ENCODE measurements at places on chromosomes 11 and 22.

DNA sequence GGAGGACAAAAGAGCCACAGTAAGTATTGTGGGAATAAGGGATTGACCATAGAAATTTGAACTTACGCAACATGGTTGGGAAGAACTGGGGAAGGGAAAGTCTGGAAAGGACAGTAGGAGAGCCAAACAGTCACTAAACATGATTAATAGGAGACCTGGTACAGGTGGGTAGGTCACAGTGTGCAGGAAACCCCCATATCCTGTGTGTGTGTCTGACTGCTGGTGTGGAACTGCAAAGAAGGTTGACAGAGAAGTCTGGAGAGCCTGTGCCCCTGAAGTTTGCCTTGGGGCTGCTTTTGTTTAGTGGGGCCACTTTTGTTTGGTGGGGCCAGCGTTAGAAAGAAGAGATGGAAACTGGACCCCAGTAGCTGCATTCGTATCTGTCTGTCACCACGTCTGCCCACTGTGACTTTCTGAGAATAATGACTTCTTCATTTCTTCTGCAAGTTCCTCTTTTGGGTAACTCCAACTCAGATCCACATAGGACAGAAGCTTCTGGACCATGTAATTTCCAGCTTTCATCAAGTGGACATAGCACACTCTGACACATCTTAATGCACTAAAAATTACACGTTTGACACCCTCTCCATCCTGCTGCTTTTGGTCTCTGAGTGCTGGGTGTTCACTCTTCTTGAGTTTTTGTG lies 126.8 kb upstream of the RAG2 start:
- DNase-seq, result no peak

DNA sequence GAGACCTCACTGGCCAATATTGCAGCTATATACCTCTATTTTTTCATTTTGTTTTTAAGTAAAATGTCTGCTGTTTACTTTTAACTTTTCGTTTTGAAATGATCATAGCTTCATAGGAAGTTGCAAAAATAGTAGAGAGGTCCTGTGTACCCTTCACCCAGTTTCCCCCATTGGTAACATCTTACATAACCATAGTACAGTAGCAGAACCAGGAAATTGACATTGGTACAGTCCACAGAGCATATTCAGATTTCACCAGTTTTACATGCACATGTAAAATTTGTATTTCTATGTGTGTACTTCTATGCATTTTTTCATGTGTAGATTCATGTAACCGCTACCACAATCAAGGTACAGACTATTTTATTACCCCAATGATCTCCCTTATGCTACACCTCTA lies 3.8 kb downstream of the AMOTL1 start:
- DNase-seq, result no peak

- DNase-seq, result no peak
Measured at GRCh38 chr11:128374026-128374425, 213.3 kb downstream of the ETS1 start.

GRCh38 chr22:25680956-25681355 lies 61.0 kb upstream of the MYO18B start:
- no peak for DNase-seq

GRCh38 chr22:35864545-35865165 lies 147.0 kb downstream of the APOL5 start:
- DNase-seq, result no peak

GRCh38 chr11:66317322-66317722 lies 478 bp upstream of the CD248 start:
- no peak for DNase-seq

- no peak for DNase-seq
Measured at GRCh38 chr11:126518071-126518971, 162.8 kb downstream of the ST3GAL4 start.

DNA sequence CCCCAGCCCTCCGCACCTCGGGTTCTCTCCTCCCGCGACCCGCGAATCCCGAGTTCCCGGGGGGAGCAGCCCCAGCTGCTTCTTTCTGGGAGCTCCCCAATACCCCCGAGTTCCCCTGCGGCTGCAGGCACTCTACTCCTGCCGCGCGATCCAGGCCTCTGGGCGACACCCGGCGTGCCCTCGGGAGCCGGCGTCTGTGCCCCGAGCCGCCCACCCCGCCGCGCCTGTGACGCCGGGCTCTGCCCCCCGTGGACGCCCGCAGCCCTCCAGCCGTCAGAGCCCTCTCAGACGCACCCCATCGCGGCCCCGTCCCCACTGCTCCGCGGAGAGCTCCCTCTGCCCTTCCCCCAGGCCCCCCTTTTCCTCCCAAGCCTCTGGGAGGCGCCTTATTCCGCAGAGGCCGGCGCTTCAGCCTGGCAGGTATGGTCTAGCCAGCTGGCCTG lies 422 bp downstream of the GLB1L2 start:
- no peak for DNase-seq

All from stimulated activated CD8-positive, alpha-beta memory T cell treated with anti-CD3 and anti-CD28 coated beads, Interleukin-7, amount 100 ng/mL, for 24 hours (primary cell).